ENCODE measurements at places on chromosomes 13 and 19.

- DNase-seq: no peak
These were observed 7.6 kb downstream of the COL4A1 start for GRCh38 chr13:110299283-110299840.

DNA sequence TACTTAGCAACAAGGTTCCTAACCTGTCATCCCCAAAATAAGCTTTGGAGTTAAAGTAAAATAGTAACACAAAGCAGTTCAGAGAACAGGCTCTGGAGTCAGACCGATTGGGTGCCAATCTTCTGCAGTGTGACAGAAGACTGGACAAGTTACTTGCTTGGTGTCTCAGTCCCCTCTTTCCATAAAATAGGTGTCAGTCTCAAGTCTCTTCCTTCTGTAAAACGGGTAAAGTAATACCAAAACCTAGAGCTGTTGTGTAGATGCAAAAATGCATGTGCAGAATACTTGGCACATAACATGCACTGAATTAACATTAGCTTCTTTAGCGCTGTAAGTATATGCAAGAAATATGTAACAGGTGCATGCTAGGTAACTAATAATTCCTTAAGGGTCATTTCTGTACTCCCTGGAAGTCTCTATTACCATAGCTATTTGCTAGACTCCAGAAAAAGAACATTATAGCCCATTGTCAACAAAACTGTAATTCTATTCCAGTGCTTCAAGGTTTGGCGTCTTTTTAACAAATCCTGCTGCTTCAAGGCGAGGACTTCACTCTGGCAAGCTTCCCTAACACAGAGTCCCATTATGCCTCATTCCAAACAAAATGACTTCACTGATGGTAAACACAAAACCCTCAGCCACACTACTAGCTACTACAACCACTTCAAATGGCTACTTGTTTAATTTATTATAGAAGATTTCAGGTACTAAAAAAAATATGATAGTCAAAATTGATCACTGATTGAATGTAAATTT is 32.8 kb downstream of the ELF1 start:
- DNase-seq: no peak

- no peak for DNase-seq
These were observed 33.8 kb upstream of the SGCG start for GRCh38 chr13:23146811-23147625.

DNA sequence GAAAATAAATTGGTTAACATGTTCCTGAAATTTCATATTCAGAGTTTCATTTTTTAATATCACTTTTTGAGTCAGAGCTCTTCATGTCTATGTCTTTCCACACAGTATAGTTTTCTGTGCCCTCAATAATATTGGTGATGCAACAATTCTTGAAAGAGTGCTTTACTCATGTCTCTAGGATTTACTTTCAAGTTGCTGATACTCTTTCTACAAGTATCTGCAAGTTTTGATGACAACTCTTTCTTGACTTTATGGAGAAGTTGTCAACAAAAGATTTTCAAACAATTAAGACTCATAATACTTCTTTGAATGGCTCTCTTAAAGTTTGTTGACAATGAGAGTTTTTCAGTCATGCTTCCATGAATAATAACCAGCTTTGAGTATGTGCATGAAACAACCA is 561.7 kb downstream of the DIAPH3 start:
- no peak for DNase-seq

- DNase-seq: no peak
These were observed at the start of gene LRRC25 for GRCh38 chr19:18397242-18398202. Gene LRRC25, minus strand, starts transcription at chr19:18397622. Its CDS starts 659 bp downstream, at chr19:18396963.

DNA sequence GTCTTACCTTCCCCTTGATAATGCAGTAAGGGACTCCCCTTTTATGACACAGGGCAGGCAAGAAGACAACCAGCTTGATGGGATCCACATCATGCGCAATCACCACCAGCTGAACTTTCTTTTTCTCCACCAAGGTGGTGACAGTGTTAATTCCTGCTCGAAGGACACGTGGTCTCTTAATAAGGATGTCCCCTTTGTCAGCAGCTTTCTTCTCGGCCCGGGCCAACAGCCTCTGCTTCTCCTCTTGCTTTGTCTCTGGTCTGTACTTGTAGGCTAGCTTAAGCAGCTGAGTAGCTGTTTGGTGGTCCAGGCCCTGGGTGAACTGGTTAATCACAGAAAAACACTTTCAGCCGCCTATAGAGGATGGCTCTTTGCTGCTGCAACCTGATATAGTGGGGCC is 8.0 kb downstream of the ZNF431 start:
- DNase-seq: no peak

- DNase-seq: no peak
These were observed 86.8 kb upstream of the STARD13 start for GRCh38 chr13:33372251-33372919.

GRCh38 chr13:99035715-99036114 is 57.9 kb upstream of the DOCK9 start:
- DNase-seq: no peak

DNA sequence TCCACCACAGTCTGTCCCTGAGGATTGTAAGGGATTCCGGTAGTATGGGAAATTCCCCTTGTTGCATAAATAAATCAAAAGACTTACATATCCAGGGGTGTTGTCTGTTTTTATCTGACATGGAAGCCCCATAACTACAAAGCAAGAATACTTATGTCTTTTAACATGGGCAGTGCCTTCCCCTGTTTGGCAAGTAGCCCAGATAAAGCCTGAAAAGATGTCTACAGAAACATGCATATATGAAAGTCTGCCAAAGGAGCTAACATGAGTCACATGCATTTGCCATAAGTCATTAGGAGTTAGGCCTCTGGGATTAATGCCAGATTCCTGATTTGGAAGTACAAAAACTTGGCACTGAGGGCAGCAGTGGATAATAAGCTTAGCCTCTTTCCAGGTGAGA is 62.1 kb downstream of the ZNF737 start:
- no peak for DNase-seq

- no peak for DNase-seq
These were observed 185.8 kb downstream of the B3GLCT start for GRCh38 chr13:31385540-31385939.

DNA sequence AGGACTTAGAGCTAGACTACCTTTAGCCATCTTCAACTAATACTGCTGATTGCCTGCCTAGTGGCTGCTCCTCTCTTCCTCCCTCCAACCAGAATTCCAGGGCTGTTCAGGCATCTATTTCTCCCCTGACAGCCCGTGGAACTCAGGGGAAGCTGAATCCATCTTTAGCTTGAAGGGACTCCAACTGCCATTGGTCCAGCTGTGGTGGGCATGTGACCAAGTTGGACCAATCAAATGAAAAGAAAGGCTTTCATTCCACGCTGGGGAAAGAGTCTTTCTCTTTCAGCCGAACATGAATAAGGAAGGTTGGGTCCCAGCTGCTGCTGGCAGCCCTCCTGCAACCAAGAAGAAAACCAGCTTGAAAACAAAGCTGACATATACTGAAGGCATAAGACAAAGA is 168.5 kb upstream of the OBI1 start:
- DNase-seq: no peak

Measured in stimulated activated CD4-positive, alpha-beta T cell treated with anti-CD3 and anti-CD28 coated beads, Interleukin-2, amount 100 ng/mL, for 4 hours (primary cell).